ENCODE measurements at places on chromosomes 3 and 15.

- no peak for DNase-seq
Measured at GRCh38 chr3:124660599-124660998, 69.7 kb upstream of the UMPS start.

GRCh38 chr3:133676336-133677118 lies 14.8 kb upstream of the TOPBP1 start:
- no peak for DNase-seq

DNA sequence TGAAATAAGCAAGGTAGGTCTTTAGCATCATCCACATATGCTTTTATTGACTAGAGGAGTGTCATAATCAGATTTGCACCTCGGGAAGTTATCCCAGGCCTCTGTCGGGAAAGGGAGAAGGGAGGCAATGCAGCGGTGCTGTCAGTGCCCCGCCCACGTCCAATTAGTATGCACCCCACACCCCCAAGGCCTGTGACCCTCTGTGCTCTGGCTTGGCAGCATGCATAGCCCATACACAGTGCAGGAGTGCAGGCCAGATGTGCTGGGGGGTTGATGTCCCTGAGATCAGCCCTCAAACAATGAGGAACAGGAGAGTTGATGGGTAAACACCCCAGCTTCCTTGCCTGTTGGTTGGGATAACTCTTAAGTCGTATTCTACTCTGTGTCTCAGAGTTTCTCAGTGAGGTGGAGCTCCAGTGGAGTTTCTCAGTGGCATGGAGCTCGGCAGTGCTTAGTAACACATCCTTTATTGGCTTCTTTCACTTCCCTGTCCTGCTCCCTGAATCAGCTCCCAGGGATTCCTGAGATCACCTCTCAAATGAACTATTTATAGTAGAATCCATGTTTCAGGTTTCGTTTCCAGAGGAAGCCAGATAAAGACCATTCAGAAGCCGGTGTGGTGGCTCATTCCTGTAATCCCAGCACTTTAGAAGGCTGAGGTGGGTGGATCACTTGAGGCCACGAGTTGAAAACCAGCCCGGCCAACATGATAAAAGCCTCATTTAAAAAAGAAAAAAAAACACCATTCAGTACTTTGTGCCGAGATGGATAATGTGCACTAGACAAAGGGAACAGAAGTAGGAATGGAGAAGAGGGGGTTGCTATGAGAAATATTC lies 26.7 kb upstream of the NDUFB4 start:
- DNase-seq: no peak

DNA sequence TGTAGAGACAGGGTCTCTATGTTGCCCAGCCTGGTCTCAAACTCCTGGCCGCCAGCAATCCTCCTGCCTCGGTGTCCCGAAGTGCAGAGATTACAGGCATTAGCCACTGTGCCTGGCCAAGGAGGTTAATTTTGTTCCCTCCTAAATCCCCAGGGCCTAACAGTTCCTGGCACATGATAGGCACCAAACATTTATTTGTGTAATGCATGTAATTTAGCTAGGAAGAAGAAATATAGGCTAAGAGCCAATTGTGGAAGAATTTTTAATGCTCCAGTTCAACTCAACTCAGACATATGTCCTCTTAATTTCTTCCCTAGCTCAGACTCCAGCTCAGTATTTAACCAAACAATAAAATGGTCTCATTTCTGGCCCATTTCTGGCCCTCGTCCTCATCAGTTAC lies 7.7 kb upstream of the ZNF592 start:
- DNase-seq: no peak

Data from activated T-helper 9 cell treated with anti-CD3 and anti-CD28 coated beads, Interleukin-2, amount 50 U/mL, for 16 hours (primary cell).